ENCODE measurements at places on chromosomes 7 and 10.

GRCh38 chr7:7908622-7909145 lies 59.9 kb upstream of the GLCCI1 start:
- no peak for DNase-seq

DNA sequence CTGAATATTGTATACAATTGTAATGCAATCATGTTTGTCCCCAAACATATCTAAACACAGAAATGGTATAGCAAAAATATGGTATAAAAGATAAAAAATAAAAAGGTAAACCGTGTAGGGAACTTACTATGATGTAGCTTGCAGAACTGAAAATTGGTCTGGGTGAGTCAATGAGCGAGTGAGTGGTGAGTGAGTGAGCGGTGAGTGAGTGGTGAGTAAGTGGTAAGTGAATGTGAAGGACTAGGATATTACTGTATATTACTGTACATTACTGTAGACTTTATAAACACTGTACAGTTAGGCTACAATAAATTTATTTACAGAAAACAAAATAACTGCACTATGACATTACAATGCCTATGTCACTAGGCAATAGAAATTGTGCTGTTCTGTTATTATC lies 1163.2 kb upstream of the SORCS1 start:
- no peak for DNase-seq

DNA sequence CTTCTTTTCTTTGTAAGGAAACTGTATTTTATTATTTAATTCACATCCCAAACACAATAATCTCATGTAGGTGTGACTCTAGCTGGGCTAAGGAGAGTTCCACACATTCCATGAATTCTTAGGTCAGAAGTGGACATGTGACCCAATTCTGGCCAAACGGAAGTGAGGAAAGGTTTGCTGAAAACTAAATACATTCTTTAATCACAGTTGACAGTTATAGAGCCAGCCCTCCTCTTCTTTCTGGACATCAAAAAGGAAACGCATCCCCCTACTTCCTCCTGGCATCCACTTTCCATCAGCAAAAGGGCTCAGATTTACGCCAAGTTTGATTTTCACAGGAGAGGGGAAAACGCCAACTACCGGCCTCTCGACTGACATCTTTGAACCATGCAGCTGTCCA lies 774.4 kb upstream of the POM121L12 start:
- DNase-seq = no peak

GRCh38 chr10:12279281-12279680 lies 70.1 kb upstream of the CAMK1D start:
- peak; percentile 31 for DNase-seq

- DNase-seq = peak; percentile 62
Observed at GRCh38 chr10:28569506-28570159, 36.7 kb downstream of the WAC start.

- DNase-seq = peak; percentile 78
Observed at GRCh38 chr10:84537447-84537931, 209.1 kb downstream of the CCSER2 start.

DNA sequence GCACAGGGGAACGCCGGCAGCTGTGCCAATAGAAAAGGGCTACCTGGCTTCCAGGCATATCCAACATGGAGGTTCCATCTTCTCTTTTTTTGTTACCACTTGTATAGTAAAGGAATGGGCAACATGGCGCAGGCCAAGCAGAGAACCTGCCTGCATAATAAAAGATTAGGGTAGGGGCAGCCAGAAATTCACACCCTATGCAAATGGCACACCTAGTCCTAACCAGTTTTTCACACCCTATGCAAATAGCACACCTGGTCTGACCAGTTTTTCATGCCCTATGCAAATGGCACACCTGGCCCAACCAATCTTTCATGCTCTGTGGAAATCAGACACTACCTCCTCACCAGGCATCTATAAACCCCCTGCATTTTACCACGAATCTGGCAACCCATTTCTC lies 369.5 kb downstream of the IPMK start:
- DNase-seq = no peak

DNA sequence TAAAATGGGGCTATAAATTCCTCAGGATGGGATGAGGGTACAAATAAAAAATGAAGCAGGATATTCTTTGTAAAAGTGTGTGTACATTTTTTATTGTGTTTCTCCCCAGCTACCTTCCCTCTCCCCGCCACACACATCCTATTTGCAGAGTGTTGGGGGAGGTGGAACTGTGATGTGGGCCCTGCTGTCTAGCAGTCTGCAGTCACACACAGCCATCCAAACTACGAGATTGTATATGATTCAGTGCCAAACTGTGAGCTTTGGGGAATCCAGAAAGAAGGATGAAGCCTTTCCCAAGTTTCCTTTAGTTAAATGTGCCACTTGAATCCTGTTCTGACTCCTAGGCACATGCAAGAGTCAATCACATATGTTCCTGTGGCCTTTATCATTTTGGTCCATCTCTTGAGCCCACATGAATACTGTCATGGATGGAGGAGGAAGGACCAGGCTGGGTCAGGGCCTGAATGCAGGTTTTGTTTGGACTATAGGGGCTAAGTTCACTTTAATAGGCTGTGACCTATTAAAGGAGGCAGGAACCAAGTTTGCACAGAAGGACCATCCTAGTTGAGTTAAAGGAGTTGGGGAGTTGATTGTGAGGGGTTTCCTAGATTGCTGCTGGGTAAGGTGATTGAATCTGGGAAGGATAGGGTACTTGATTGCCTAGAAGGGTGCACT lies 1.1 kb upstream of the SEMA4G start:
- peak; percentile 54 for DNase-seq

DNA sequence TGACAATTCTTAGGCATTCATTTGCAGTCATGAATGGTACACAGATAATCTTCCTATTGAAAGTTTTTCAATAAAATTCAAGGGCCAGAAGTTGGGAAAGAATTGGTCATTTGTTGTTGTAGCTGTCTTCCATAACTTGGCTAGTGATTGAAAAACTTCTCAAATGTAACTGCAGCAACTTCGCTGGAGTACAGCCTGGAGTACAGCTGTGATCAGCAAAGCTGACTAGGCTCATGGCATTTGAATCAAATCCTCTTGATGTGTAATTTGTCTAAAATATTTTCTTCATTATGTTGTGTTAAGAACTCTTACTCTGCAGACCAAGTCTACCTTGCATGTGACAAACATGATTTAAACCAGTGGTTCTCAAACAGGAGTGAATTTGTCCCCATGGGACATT lies 226.5 kb upstream of the STEAP1 start:
- DNase-seq = no peak

GRCh38 chr7:46411236-46411635 lies 490.2 kb upstream of the IGFBP3 start:
- DNase-seq = no peak

GRCh38 chr7:157436763-157437480 lies 100.1 kb downstream of the DNAJB6 start:
- no peak for DNase-seq

DNA sequence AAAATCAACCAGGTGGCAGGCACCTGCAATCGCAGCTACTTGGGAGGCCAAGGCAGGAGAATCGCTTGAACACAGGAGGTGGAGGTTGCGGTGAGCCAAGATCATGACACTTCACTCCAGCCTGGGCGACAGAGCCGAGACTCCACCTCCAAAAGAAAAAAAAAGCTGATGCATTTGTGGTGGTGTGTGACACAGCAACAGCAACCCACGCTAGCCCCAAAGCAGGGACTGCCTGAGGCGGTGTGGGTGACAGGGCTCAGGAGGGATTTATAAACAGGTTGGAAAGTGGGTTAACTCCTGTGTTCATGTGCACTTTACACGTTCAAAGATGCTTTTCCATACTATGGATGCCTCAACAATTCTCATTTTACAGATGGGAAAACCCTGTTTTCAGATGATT lies 395.9 kb upstream of the PODXL start:
- DNase-seq = peak; percentile 35

DNA sequence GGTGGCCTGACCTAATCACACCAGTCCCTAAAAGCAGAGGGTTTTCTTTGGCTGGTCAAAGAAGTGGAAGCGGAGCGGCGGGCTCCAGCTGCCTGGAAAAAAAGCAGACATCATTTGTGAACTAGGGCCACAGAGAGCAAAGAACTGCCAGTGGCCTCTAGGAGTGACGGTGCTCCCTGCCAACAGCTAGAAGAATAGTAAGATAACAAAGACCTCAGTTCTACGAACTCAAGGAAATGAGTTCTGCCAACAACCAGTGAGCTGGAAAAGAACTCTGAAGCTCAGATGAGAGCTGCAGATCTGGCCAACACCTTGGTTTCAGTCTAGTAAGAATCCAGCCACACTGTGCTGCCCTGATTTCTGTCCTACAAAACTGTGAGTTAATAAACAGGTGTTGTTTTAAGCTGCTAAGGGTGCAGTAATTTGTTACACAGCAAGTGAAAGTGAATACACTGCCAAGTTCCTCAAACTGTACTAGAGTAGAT lies 178.0 kb downstream of the SRPK2 start:
- DNase-seq = peak; percentile 65

DNA sequence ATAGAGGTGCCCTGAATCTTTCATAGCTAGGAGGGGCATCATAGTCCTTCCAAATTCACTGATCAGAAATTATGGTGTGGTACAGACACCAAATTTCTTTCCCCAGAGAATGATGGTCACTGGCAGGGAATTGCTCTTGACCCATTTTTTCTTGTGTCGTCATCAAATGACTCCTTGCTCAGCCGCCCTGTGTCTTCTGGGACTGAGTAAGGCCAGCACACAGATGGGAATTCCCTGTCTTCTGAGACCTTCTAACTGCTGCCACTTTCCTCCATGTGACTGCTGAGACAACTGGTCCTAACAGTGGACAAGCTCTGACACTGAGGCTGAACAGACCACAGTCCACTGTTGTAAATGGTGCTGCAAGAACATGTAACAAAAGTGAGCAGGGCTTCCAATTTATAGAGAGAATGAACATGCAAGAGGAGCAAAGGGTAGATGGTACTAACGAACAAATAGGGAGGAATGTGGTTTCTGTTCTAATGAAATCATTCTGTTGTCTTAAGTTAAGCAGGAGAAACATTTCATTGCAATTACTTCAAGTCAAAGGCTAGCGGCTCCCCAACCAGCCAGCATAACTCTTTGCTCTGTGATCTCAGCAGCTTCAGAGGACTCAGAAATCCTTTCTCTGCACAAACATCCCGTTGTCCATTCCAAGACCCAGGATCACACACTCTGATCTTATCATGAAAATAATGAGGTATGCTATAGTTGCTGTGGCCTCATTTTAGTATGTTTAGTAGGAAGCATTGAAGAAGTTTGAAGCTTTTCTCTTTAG lies 235.9 kb upstream of the PRSS1 start:
- DNase-seq = no peak

GRCh38 chr10:94607111-94607510 lies 61.5 kb downstream of the HELLS start:
- DNase-seq = no peak

DNA sequence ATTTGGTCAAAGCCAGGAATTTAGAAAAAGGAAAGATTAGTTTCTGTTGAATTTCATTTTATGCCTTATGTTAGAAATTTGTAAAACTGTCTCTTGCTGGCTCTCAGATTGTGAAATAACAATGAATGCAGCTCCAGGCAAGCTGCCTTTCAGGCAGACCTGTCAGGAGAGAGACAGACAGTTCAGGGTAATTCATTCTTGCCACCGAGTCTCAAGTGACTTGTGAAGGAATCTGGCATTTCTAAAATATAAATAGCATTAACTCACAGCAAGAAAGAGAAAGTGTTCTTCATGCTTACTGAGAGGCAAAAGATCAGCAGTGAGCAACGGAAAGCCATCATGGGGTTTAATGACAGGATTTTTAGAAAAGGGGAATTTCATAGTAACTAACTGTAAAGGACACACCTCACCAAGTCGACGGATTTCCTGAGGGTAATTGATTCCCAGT lies 442.3 kb upstream of the AKR1E2 start:
- DNase-seq = no peak

GRCh38 chr10:98568551-98568950 lies 121.8 kb upstream of the HPS1 start:
- no peak for DNase-seq

DNA sequence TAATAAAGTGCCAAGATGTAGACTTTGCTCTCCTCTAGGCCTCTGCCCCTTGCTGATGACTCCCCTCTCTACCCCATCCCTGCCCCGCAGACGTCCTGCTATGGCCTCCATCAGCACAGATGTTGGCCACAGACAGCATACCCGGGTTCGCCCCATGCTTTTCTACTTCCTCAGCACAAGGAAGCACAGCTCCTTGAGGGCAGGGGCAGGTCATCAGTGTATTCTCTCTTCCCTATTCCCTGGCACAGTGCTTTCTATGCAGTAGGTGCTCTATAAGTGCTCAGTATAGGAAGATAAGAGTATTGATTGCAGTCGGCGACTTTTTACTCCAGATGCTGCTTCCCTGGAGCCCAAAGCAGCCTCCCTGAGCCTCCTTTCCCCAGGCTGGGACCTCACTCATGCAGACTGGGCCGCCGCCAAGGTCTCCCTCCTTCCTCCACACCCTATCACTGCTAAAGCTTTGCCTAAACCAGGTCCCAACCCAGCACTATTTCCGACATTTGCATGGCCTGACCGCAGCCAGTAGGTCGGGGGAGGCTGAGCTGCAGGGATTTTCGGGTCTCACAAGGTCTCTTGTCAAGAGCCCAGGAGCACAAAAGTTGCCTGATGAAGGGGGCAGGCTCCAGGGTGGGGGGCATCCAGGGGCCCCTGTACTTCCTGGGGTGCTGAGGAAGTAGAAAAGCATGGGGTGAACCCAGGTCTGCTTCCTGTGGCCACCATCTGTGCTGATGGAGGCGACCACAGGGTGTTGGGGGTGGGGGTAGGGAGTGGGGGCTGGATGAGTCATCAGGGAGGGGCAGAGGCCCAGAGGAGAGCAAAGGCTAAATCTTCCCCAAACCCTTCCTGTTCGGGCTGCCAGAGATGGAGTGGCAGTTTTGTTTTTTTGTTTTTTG lies 8.0 kb downstream of the CALHM3 start:
- no peak for DNase-seq

GRCh38 chr7:104127204-104127603 lies 80.6 kb downstream of the ORC5 start:
- DNase-seq = no peak

DNA sequence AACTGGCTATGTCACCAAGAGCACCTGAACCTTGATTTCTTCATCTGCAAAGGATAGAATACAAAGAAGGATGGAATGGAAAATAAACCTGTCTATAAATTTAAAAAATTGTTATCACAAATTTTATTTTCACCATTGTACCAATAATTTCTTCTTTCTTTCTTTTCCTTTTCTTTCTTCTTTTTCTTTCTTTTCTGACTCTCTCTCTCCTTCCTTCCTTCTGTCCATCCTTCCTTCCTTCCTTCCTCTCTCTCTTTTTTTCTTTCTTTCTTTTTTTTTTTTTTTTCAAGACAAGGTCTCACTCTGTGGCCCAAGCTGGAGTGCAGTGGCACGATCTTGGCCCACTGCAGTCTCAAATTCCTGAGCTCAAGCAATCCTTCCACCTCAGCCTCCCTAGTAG lies 36.6 kb upstream of the SORBS1 start:
- no peak for DNase-seq

Measured in Ammon's horn (tissue), 1 donor.